Hematopoietic multipotent progenitor cell treated with erythropoietin and hydrocortisone succinate and interleukin-3 and kit ligand, for 4 days (in vitro differentiated cells): ENCODE measurements at places on chromosomes 11 and 22.
A peak's percentile ranks its signal among the peaks of the same experiment; 100 is the strongest.

- DNase-seq, result no peak
Observed at GRCh38 chr22:44410451-44410991, 87.5 kb downstream of the RTL6 start.

DNA sequence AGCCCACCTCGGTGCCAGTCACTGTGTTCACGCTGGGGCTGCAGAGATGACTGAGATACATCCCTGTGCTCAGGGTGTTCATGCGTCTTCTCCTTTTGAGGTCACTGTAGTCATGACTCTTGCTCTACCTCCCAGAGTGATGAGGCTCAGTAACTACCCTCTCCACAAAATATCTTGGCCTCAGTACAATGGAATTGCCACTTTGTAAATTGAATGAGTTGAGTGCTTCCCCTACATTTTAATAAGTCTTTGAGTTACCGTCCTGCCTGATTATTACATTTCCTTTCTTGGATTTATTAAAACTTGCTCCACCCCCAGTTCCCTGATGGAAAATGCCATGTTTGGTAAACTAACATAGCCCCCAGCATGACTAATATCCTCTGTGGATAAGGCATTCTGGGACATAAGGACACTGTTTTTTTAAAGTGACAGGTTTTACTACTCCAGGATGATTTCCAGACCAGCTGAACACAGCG, 15.9 kb downstream of the PRSS23 start:
- DNase-seq, result no peak

DNA sequence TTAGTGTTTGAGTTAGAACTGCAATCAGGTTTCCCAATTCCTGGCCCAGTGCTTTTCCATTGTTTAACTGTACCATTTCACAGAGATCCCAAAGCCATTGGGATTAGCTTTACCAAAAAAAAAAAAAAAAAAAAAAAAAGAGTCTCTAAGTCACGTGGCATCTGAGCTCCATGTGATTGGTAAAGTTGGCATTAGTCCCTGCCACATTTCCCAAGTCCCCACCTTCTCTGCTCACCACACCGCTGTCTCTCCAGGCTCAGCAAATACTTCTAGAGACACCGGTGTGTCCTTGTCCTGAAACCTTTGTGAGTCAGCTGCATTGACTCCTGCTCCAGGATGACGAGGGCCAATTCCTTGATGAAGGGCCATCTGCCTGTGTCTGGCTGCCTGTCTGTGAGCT, 305.3 kb downstream of the KIRREL3 start:
- no peak for DNase-seq

DNA sequence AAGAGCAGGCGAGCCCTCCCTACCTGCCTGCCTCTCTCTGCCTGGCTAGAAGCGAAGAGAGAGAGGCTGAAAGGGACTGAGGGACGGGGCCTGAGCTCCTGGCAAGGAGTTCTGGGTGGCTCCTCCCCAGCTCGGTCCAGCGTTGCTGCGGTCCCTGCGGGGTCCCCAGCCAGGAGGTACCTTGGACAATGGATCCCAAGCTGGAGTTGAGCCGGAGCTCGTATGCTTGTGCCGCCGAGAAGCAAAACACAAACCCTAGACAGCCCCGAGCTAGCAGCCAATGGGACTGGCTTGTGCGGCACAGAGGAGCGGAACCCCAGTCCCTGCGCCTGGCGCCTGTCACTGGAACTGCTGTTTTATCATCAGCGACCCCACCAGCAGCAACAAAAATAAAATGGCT, 18.3 kb downstream of the SLC25A18 start:
- no peak for DNase-seq

DNA sequence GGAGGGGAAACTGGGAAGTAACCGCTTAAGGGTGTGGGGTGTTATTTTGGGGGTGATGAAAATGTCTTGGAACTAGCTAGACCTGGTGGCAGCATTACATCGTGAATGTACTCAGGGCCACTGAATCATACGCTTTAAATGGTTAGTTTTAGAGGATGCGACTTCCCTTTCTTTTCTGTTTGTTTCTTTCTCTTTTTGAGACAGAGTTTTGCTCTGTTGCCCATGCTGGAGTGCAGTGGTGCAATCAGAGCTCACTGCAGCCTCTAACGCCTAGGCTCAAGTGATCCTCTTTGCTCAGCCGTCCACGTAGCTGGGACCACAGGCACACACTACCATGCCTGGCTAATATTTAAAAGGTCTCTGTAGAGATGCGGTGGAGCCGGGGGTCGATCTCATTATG, 5.6 kb upstream of the MIAT start:
- DNase-seq, result no peak

DNA sequence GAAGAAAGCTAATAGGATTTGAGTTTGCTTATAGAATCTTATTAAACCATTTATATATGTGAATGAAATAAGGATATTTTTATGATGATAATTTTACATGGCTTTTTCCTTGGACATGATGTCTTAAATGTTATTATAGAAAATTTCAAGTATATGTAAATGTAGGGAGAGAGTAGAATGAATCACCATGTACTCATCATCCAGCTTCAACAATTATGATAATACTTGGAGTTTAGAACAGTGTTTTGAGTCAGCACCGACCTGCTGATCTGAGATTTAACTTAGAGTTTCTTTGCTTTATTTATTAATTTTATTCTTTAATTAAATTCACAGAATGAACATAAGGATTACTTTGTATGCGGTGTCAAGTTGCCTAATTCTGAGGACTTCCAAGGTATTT, 193.5 kb downstream of the UVRAG start:
- DNase-seq, result no peak

DNA sequence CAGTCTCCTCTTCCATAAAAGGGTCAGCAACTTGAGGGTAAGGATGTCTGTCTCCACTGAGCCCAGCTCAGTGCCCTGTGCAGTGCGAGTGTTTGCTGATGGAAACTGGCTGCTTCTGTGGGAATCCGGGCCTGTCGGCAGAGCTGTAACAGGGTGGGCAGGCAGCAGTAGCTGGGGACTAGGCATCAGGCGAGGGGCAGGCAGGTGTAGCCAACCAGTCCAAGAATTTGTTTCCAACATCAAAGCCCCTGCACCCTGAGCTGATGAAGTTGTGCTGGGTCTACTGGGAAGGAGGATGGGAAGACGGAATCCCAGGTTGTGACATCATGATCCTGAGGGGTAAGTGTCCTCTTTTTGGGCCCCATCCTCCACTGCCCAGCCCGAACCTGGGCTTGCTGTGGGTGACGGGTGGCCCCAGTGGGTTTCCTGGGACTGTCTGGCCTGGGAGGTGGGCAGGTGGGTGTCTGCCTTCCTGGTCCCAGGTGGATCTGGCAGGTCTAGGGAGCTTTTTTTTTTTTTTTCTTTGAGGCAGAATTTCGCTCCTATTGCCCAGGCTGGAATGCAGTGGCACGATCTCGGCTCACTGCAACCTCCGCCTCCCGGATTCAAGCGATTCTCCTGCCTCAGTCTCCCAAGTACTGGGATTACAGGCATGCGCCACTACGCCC, 11.0 kb downstream of the SLC29A2 start:
- no peak for DNase-seq

GRCh38 chr11:73263640-73264039, 8.5 kb upstream of the P2RY6 start:
- DNase-seq, result no peak

DNA sequence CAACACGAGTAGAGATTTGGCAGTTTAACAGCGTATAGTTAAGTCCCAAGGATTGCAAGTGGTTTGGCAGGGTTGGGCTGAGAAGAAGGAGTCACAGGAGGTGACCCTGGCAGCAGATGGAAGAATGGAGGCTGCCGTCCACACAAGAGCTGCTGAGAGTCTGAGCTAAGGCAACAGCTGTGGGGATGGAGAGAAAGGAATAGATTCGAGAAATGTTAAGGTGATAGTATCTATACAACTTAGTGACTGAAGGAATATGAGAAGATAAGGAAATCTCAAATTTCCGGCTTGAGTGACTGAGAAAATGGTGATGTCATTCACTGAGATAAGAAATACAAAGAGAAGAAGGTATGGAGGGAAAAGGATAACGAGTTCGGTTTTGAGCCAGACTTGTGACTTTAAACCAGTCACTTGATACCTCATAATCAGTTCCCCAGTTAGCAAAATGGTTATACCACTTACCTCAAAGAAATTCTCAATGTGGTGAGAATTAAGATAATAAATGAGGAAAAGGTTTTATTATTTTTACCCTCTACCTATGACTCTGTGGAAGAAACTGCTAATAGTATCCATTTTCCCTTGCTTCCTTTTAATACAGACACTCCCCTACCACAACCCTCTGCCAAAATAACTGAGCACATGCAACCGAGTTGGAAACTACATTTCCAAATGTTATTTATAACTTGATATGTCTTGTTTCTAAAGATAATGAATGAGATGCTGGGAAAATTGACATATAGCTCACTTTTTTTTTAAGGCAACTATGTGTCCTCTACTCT, 30.7 kb downstream of the FAM168A start:
- no peak for DNase-seq

GRCh38 chr22:19610518-19611253, 86.5 kb upstream of the CLDN5 start:
- no peak for DNase-seq

- no peak for DNase-seq
Observed at GRCh38 chr22:21573750-21574494, 6.4 kb downstream of the UBE2L3 start.

DNA sequence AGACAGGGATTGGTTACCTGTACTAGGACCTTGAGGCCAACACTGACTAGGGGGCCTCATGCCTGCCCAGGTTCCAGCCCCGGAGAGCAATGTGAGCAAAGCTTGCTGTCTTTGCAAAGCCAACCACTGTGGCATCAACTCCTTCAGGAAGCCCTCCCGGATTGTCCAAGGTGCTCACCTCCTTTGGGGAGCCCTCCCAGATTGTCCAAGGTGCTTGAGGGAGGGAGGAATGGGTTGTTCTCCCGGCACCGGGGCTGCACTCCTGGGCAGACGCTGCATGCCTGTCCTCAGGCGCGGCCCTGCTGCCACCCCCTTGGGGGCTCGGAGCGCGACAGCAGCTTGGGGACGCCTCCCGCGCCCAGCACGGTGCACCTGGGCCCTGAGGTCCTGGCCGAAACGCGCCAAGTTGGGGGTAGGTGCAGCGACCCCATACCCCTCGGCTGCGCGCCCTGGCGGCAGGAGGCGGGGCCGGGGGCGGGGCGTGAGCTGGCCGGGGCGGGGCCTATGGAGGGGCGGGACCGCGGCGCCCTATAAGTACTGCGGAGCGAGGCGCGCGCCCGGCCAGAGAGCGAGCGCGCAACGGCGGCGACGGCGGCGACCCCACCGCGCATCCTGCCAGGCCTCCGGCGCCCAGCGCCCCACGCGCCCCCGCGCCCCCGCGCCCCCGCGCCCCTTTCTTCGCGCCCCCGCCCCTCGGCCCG, at the start of gene CD81:
CD81 (plus strand) TSS at position 560 of the 701 bp plus-strand sequence. CDS start 240 bp downstream, outside the sequence.
- DNase-seq, result peak; percentile 63

DNA sequence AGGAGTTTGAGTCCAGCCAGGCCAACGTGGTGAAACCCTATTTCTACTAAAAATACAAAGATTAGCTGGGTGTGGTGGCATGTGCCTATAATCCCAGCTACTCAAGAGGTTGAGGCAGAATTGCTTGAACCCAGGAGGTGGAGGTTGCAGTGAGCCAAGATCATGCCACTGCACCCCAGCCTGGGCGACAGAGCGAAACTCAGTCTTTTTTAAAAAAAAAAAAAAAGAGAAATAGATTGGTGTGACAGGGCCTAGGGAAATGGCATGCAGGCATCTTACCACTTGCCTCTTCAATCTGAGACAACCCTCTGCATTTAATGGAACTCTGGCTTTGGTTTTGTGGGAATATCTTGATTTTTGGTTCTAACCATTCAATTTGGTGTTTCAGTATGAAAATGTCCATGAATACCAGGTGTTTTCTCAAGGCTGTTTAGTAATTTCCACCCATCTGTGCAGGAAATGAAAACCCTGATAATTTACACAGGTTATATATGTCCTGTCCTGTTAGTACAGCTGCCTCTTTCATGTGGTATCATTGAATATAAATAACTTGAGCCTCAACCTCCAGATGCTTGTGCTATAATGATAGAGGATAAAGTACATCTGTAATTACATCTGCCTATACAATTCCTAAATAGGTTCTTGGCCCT, 8.4 kb downstream of the XBP1 start:
- DNase-seq, result no peak

DNA sequence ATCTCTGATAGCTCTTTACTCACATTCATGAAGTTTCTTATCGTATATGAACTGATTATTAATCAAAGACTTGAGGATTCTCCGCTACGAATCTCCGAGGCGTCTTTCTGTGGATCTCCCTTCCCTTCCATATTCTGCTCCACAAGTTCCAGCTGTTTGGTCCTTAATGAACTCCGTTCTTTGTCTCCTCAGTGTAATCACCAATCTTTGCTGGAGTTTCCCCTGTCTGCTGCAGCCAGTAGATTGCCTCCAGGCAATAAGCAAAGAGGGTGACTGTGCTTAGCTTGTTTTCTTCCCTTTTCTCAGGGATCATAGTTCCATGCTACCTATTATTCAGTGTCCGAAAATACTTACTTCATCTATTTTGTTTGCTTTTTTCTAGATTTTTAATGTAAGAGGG, 169.6 kb upstream of the FOLH1 start:
- DNase-seq, result no peak

- DNase-seq, result no peak
Observed at GRCh38 chr22:50225200-50225969, 19.4 kb downstream of the TUBGCP6 start.

DNA sequence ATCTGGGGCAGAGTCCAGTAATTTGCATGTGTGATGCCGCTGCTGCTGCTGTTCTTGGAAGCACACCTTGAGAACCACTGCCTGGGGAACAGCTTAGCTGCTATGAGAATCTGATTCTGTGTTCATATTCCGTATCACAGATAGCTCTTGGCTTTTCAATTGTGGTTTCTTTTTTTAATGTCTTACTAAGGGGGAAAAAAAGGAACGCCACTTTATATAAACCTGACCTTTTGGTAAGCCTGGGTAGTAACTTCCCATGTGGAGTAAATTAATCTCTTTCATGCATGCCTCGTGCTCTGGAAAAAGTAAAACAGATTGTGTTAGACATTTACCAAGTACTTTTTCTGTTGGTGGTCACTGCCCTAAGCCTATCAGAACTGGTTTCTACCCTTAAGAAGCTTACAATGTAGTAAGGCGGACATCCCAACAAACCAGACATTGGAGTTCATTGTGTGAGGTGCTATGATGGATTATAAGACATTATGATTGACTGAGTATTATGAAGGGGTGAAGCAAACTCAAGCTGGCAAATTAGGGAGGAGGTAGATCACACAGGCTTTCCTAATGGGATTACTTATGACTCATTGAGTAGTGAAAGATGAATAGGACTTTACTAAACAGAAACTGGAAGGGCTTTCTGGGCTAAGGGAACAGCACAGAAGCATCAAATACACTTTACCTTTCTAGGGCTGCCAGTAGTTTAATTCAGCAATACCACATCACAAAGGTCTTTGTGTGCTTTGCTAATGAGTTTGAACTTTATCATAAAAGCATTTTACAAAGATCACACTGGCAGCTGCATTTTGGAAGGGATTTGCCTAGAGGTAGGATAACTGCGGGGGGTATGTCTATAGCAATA, 64.7 kb downstream of the MAML2 start:
- no peak for DNase-seq
